Esophagus (tissue), 2 donors: ENCODE measurements at places on chromosomes 2 and 18. TPM values are rescaled to one million over a fixed set of nuclear protein-coding genes. Genes with fewer than 3 reads are reported as not detected.

Gene TMEM198
- polyA plus RNA-seq: 1.7 TPM

Gene PGAP1
- 2.2 TPM for polyA plus RNA-seq

Gene COL3A1
- 25.2 TPM for polyA plus RNA-seq

Gene MAP3K20
- polyA plus RNA-seq: 5.0 TPM

Gene UGP2
- 79.9 TPM for polyA plus RNA-seq

Gene HNMT
- 12.3 TPM for polyA plus RNA-seq

Gene BBS5
- 2.3 TPM for polyA plus RNA-seq

Gene MDH1
- polyA plus RNA-seq: 124 TPM

Gene ECEL1
- polyA plus RNA-seq: 0.31 TPM

Gene KCNF1
- polyA plus RNA-seq: 0.22 TPM

Gene PDIA6
- 98.1 TPM for polyA plus RNA-seq

Gene GAD1
- polyA plus RNA-seq: 1.2 TPM

Gene TACR1
- polyA plus RNA-seq: 0.35 TPM

Gene PLB1
- polyA plus RNA-seq: 0.94 TPM

Gene UGT1A4
- polyA plus RNA-seq: 0.69 TPM

Gene LYG1
- polyA plus RNA-seq: 0.34 TPM

Gene ADD2
- polyA plus RNA-seq: 0.09 TPM

Gene UGT1A7
- polyA plus RNA-seq: 28.8 TPM
